ENCODE measurements at places on chromosomes 4 and X.

- DNase-seq, result no peak
Observed at GRCh38 chr4:77052352-77052751, 23.4 kb downstream of the CCNI start.

GRCh38 chr4:62133977-62134376 is 933.9 kb downstream of the ADGRL3 start:
- DNase-seq, result no peak

GRCh38 chr4:156456830-156457229 is 503.2 kb upstream of the CTSO start:
- no peak for DNase-seq

GRCh38 chrX:10168226-10168625 is 11.5 kb downstream of the CLCN4 start:
- DNase-seq, result no peak

- DNase-seq, result no peak
Observed at GRCh38 chrX:23276475-23276874, 58.2 kb upstream of the PTCHD1 start.

GRCh38 chr4:137470806-137471205 is 61.5 kb downstream of the PCDH18 start:
- no peak for DNase-seq

DNA sequence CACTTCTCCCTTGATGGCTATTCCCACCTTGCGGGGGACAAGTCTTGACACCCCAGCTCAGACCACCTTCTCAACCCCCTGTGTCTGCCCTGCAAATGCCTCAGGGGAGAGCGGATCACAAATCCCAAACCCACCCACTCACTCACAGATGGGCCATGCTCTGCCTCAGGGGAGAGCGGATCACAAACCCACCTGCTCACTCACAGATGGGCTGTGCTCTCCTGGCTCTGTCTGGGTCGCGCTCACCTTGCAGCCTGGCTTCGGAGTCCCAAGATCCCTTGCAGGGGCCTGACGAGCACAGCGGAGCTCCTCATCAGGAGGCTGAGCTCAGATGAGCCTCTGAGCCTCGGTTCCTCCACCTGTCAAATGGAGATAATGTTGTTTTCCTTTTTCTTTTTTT is 38.6 kb downstream of the HTRA3 start:
- no peak for DNase-seq

DNA sequence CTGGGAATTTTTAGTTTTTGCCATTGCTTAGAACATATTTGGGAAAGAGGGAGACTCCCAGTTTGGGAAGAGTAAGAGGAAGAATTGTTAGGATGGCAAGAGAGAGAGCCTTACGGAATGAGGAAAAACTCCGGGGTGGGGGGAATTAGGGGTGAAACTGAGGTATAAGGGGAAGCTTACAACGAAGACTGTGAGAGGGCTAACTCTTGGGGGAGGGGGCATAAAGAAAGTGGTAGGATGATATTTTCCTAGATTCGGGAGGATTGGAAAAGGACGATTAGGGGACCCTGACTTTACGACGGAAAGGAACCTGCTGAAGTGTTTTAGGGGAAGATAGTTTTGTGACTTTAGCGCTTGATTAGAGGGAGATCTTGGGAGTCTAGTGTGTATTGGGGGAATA is 86.2 kb upstream of the HPRT1 start:
- no peak for DNase-seq

DNA sequence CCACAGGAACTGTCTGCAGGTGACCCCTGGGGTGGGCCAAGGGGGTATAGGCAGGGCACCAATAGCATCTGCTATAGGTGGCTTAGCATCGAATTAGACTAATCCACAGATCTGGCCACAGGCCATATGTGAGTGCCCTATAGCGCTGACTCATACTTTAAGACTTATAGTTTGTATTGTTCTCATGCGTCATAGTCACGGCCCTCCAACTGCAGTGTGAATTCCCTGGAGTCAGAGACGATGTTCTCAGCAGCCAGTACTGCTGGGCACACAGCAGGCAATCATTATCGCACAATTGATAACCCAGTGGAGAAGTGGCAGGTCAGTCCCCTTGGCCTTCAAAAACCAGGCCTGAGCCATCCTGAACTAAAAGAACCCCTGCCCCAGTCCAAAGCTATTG is 58.1 kb downstream of the ADGRG2 start:
- no peak for DNase-seq

DNA sequence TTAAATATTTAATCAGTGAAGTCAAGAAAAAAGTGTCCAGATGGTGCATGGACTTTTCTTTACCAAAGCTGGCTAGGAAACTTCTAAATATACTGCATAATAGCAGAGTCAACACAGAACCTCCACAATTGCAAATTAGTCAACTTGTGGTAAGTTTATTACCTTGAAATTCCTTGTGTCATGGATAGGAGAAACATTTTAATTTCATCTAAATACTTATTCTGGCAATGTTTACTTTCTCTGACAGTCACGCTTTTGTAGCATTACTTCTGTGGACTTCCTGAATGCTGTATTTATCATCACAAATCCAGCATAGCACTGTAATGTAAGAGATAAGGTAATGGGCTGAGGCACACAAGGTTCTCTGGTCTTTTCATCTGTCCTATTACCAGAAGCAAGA is 2266.1 kb downstream of the PCDH7 start:
- DNase-seq, result no peak

- no peak for DNase-seq
Observed at GRCh38 chr4:72513227-72513626, 55.8 kb downstream of the ADAMTS3 start.

- no peak for DNase-seq
Observed at GRCh38 chr4:137674066-137674465, 141.8 kb upstream of the PCDH18 start.

DNA sequence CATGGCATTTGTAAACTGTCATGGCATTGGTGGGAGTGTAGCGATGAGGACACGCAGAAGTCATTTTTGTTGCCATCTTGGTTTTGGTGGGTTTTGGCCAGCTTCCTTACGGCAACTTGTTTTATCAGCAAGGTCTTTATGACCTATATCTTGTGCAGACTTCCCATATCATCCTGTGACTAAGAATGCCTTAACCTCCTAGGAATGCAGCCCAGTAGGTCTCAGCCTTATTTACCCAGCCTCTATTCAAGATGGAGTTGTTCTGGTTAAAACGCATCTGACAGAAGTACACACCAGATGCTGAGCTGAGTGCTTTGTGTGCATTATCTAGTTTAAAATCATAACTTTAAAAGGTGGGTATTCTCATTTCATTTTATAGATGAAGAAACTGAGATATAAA is 268.8 kb upstream of the GALNT7 start:
- no peak for DNase-seq

- peak; percentile 26 for DNase-seq
Observed at GRCh38 chr4:39931441-39931901, 46.2 kb downstream of the PDS5A start.

DNA sequence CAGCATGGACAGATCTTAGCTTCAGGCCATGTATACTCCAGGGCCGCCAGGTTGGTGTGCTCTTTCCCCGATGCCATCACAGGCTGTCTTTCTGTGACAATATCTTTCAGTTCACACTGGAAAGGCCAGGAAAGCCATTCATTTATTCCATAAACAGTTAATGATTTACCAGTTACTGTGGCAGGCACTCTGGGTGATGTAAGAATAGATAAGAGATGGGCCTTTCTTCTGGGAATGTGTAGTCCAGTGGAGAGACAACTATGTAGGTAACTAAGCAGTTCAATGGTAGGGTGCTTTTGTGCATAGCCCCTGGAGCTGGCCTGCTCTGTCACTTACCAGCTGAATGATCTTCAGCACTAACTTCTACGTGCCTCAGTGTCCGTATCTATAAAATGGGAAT is 46.3 kb upstream of the LEF1 start:
- DNase-seq, result peak; percentile 22

All from HuH-7 (cell line).